ENCODE measurements at places on chromosomes 2 and 18.

DNA sequence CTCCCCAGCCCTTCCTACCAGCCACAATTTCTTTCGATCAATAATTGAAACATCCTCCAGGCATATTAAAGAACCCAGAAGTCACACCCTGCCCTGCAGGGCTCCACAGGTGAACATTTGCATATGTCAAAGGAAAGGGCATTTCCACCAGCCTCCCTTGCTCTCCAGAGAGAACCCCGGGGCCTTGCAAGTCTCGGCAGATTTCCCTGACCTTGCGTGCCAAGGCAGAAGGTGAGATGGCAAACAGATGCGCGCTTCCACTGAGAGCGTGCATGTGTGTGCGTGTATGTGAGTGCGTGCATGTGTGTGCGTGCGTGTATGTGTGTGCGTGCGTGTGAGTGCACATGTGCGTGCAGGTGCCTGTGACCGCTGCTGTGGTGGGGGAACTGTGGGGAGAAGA, 120.3 kb downstream of the INO80D start:
- no peaks in the 10 kb centered on the region for H3K36me3 ChIP-seq
- H3K27me3 ChIP-seq, result no peaks in the 10 kb centered on the region
- no peak overlapping the region for H3K27ac ChIP-seq
- no peak overlapping the region for H3K4me3 ChIP-seq
- no peak for DNase-seq

- H3K4me3 ChIP-seq, result no peak overlapping the region
- peaks cover 15% of the 10 kb centered on the region for H3K36me3 ChIP-seq
- no peaks in the 10 kb centered on the region for H3K27me3 ChIP-seq
These were observed 9.7 kb downstream of the E2F6 start for GRCh38 chr2:11456251-11456650.

DNA sequence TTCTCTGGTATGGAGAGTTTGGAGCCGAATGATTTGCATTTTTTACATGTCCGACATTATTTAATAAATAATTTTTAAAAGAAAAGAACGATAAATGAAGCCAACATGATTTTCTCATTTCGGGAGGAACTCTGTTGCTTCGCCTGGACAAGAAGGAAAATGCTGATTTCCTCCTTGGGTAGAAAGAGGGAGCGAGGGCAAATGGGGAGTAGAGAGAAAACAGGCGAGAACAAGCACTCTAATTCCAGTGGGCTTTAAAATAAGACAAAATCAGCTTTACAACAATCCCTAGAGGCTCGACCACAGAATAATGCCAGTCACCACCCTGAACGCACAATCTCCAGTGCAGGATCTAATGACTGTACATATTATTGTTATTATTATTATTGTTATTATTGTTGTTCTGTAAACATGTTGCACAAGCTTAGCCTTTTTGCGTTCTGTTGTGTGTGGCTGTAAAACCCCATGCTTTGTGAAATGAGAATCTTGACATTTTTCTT, 3.7 kb downstream of the DLX1 start:
- no peak overlapping the region for H3K4me3 ChIP-seq
- H3K27me3 ChIP-seq, result peaks cover 21% of the 10 kb centered on the region
- H3K27ac ChIP-seq, result no peak overlapping the region
- peaks cover 12% of the 10 kb centered on the region for H3K4me1 ChIP-seq

DNA sequence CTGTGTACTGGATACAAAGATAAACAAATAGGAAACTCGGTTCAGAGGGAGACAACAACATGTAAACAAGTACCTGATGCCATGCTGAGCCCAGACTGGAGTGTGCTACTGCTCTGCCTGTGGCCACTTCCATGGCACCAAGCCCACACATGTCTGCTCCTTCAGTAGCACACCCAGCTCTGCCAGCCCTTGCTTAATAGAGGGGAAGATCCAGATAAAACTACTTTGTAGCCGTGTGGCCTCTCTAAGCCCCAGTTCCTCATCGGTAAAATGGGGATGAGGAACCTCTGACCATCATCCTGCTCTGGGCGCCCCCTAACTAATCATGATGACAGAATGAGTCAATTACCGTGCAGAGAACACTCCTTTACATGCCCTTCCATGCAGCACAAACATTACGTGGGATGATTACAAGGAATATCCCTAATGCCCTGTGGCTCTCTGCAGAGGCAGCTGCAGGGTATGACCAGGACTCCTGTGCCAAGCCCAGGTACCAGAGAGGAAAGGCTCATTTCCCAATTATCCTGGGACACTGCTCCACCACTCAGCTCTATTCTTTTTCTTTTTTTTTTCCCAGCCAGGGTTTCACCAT, 34.9 kb downstream of the DNMT3A start:
- H3K27ac ChIP-seq, result peak overlapping the region; percentile 78
- no peaks in the 10 kb centered on the region for H3K27me3 ChIP-seq
- no peak for DNase-seq
- H3K4me1 ChIP-seq, result peaks cover 6% of the 10 kb centered on the region

DNA sequence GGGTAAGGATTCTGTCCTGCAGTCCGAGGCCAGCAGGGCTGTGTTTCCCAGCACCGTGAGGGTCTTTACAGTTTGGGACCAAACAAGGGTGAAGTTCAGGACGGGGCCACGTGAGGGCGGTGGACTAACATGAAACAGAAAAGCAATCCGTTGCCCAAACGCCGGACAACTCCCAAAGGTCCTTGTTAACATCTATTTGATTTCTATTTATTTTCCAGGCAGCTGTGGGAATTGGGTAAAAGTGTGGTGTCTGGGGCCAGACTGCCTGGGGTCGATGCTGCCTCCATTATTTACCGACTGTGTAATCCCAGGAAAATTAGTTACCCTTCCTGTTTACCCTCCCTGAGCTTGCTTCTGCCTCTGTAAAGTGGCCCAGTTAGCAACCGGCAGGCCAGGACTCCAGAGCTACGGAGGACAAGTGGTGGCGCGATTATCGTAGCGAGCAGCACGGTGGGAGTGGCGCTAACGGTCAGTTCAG, 66.3 kb upstream of the TCF7L1 start:
- peaks cover 4% of the 10 kb centered on the region for H3K4me1 ChIP-seq
- H3K27ac ChIP-seq, result no peak overlapping the region
- DNase-seq, result peak; percentile 40
- H3K36me3 ChIP-seq, result no peaks in the 10 kb centered on the region
- H3K27me3 ChIP-seq, result no peaks in the 10 kb centered on the region

All from T-cell (primary cell).